Thymus (tissue), 14 donors: ENCODE measurements at places on chromosomes 2 and 18. TPM values are rescaled to one million over a fixed set of nuclear protein-coding genes. Genes with fewer than 3 reads are reported as not detected.

Gene C1GALT1C1L
- 0.48 TPM for polyA plus RNA-seq

Gene CFAP65
- 0.27 TPM for polyA plus RNA-seq

Gene CYP27C1
- polyA plus RNA-seq: 0.05 TPM

Gene VWC2L
- 0.02 TPM for polyA plus RNA-seq

Gene ZBTB7C
- polyA plus RNA-seq: 0.73 TPM

Gene SLC9A2
- 0.75 TPM for polyA plus RNA-seq

Gene SMIM21
- 0.02 TPM for polyA plus RNA-seq

Gene REG3G
- 0.73 TPM for polyA plus RNA-seq

Gene DSG2
- polyA plus RNA-seq: 25.7 TPM

Gene TUBA4A
- polyA plus RNA-seq: 102 TPM

Gene DYTN
- not detected for polyA plus RNA-seq

Gene NPPC
- 2.3 TPM for polyA plus RNA-seq

Gene DSG1
- 3.7 TPM for polyA plus RNA-seq

Gene NHEJ1
- 8.3 TPM for polyA plus RNA-seq

Gene CD226
- polyA plus RNA-seq: 4.1 TPM

Gene SLC11A1
- 25.2 TPM for polyA plus RNA-seq

Gene TFCP2L1
- 1.6 TPM for polyA plus RNA-seq

Gene BOLL
- polyA plus RNA-seq: not detected

Gene HOXD12
- polyA plus RNA-seq: not detected

Gene DUSP28
- 9.0 TPM for polyA plus RNA-seq

Gene REL
- polyA plus RNA-seq: 3.1 TPM

Gene CNDP2
- polyA plus RNA-seq: 129 TPM

Gene EFR3B
- polyA plus RNA-seq: 0.18 TPM

Gene SP140L
- 26.5 TPM for polyA plus RNA-seq

Gene KCNG2
- polyA plus RNA-seq: 0.14 TPM

Gene C2orf66
- polyA plus RNA-seq: 0.41 TPM

Gene CCDC74A
- 35.1 TPM for polyA plus RNA-seq

Gene TMEM200C
- polyA plus RNA-seq: 0.18 TPM

Gene RPRM
- 0.59 TPM for polyA plus RNA-seq

Gene SCYGR6
- not detected for polyA plus RNA-seq

Gene BARD1
- 7.2 TPM for polyA plus RNA-seq

Gene PKDCC
- 25.1 TPM for polyA plus RNA-seq

Gene ACMSD
- polyA plus RNA-seq: not detected

Gene ZAP70
- 217 TPM for polyA plus RNA-seq

Gene DLX2
- 0.43 TPM for polyA plus RNA-seq

Gene DSEL
- polyA plus RNA-seq: 1.6 TPM

Gene DNAJC10
- 34.0 TPM for polyA plus RNA-seq

Gene IL36RN
- polyA plus RNA-seq: 2.4 TPM

Gene PHOSPHO2
- 3.9 TPM for polyA plus RNA-seq

Gene RIT2
- 0.16 TPM for polyA plus RNA-seq

Gene MAP3K19
- 0.11 TPM for polyA plus RNA-seq
